CD4-positive, alpha-beta T cell treated with Interferon alpha-2 for 1 hour (primary cell): ENCODE measurements at places on chromosomes 1 and 21.

DNA sequence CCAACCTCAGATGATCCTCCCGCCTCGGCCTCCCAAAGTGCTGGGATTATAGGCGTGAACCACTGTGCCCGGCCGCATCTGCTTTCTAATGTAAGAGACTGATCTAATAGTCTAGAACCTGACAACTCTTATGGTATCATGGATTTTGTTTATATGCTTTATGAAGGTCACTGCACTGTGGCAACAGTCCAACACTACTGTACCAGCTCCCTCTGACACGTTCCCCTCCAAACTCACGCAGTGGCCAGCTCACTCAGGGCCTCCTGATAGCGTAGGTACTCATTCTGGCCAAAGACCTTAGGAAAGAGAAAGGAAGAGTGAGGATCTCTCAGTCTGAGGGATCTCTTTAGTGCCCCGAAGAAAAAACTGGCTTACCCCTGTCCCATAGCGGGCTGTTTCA is 6.0 kb upstream of the CFAP141 start:
- DNase-seq, result no peak

DNA sequence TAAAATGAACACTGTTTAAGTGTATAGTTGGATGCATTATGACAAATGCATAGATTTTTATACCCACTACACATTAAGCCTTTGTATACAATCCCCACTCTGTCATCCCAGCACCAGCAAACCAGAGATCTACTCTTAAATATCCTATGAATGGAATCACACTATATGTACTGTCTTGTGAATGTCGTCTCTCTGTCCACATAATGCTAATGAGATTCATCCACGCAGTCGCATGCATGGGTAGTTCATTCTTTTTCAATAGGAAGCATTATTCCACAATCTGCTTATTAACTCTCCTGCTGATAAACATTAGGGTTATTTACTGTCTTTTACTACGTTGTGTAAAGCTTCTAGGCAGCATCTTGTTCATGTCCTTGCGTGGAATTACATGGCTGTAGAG is 892.3 kb downstream of the LTN1 start:
- no peak for DNase-seq

DNA sequence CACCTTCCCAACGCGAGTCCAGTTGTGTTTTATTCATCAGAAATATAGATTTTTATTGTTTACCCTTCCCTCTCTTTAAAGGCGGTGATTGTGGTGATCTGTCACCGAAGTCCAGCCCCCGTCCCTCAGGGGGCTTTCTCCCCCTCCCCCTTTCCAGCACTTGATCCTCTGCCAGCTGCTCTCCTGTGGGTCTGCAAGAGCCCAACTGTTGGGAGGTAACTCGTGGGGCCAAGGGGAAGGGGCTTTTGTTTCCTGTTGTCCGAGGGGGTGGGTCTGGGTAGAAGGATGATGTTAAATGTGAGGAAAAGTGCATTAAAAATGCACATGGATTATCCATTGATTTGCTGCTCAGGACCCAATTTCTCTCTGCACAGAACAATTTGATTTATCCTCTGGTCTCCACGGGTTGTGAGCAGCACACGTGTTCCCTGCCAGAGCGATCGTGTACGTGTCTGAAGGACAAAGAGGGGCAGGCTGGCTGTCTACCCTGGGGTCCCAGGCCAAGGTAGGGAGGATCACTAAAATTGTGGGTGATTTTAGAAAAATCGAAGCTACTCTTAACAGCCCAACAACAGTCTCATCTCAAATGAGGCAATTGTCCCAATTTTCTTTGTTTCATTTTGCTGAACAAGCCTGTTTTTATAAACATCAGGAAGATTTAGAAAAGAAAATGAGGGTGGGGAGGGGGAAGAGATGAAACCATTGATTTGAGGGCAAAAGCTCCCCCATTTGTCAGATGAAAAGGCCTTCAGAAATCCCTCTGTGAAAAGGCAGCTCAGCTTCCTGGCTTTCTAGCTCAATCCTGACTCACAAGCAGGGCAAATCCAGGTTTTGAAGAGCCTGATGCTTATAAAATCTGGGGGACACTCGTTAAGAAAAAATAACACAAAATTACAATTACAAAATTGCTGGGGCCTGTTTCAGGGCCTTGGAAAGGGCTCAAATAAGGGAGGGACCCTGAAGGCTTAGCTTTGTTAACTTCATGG is 176.2 kb downstream of the RHOU start:
- DNase-seq, result no peak

- no peak for DNase-seq
These were observed 397.2 kb downstream of the DUSP10 start for GRCh38 chr1:221344693-221345092.

DNA sequence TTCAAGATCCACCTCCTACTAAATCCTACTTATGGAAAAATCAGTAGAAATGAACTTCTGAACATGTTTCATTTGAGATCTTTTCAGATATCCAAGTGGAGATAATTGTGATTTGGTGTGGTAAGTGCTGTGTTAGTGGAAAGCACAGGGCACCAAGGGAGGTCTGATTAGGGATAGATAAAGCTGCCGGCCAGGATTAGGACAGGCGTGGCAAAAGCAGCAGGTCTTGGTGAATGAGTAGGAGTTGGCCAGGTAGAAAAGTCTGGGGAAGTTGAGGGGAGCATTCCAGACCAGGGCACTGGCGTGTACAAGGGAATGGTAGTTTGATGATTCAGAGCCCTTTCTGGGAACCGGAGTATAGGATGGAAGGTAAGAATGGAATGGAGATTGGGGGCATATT is 47.8 kb downstream of the AZIN2 start:
- DNase-seq, result no peak
